Hypothalamus (tissue), 51 donors: ENCODE measurements at places on chromosomes 12 and 14.

GRCh38 chr12:93128332-93128707 is 199.2 kb upstream of the EEA1 start:
- DNase-seq: no peak

GRCh38 chr12:107122452-107122958 is 29.2 kb upstream of the CRY1 start:
- no peak for DNase-seq

- DNase-seq: no peak
These were observed 15.3 kb downstream of the NOC4L start for GRCh38 chr12:132159555-132160003.

DNA sequence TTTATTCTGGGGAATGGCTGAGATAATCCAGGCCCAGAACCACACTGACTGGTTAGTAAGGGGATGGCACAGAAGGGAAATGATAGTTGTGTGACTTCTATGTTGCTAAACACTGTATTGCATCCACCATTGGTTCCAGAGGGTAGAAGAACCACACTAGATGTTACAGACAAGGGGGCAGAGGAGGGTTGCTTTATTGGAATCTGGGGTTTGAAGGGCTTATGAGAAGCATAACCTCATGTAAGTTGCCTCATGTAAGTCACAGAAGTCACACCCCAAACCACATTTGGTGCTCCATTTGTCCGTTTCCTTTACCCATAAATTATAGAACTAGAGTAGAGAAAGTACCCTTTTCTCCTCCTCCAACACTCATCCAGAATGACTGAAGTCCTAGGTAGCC is 5.5 kb upstream of the PSMA6 start:
- DNase-seq: no peak

GRCh38 chr12:66960704-66961690 is 282.1 kb upstream of the GRIP1 start:
- no peak for DNase-seq

DNA sequence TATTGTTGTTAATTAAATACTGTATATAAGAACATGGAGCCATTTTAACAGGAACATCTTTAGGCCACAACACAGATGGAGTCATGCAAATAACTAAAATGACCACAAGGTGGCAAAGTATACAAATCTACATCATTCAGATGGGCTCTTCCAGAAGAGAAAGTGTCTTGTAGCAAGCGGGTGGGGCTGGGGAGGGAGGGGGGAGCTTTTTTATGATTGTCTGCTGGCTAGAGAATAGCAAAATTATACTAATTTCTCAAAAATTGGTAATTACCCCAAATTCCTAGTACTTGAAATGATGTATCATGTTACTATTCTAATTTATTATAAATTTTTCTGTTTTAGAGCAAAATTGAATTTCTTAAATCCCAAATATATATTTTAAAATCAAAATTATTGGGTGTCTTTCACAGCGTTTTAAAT is 378.7 kb downstream of the PRKD1 start:
- no peak for DNase-seq

GRCh38 chr14:93430315-93431035 is at the start of gene UNC79:
Gene UNC79, plus strand, starts transcription at chr14:93430939. Its CDS starts 91 bp downstream, at chr14:93431030.
- peak; percentile 49 for DNase-seq

GRCh38 chr12:58097741-58098140 is 156.4 kb downstream of the ATP23 start:
- no peak for DNase-seq

DNA sequence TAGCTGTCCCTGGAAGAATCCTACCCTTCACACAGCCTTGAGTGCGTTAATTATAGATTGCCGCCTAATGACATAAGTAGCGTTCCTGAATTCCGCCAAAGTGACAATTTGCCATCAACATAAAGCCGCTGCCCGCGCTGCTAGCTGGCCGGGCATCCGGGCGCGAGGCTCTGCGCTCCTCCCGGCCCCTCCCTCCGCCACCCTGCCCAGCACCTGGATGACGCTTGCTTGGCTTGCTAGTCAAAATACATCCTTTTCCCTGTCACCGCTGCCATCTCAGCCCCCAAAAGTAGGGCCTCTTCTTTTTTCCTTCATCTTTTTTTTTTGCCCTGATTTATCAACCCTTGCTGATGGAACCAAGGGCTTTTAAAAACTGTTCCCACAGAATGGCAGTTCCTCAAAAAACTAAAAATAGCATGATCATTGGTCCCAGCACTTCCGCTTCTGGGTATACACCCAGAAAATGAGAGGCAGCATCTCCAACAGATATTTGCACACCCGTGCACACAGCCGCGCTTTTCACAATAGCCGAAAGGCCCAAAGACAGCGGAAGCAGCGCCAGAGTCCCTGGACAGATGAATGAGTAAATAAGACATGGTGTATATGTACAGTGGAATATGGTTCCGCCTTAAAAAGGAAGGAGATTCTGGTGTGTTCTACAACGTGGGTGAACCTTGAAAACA is 235.2 kb downstream of the BCL11B start:
- DNase-seq: no peak
